GM04504 (cell line): ENCODE measurements at places on chromosomes 3 and 15.

DNA sequence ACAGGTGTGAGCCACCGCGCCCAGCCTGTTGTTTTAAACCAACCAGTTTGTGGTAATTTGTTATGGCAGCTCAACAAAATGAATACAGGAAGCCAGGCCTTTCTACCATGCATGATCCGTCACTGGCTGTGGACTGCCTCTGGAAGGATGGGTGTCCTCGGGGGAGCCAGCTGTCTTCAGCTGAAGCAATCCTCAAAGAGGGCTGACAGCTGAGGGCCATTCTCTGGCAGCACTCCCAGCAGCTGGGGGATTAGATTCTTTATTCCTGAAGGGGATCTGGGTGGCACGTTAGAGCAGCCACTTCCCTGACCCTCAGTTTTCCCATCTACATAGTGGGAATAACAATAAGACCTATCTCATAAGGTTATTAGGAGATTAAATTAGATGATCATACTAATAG lies 24.4 kb downstream of the POLR2M start:
- DNase-seq = no peak

GRCh38 chr3:138939561-138940241 lies 7.2 kb downstream of the FOXL2 start:
- DNase-seq = no peak

- no peak for DNase-seq
These were observed 58.3 kb upstream of the CSPG5 start for GRCh38 chr3:47636921-47637320.

GRCh38 chr3:140394488-140395133 lies 283.3 kb upstream of the TRIM42 start:
- DNase-seq = no peak

DNA sequence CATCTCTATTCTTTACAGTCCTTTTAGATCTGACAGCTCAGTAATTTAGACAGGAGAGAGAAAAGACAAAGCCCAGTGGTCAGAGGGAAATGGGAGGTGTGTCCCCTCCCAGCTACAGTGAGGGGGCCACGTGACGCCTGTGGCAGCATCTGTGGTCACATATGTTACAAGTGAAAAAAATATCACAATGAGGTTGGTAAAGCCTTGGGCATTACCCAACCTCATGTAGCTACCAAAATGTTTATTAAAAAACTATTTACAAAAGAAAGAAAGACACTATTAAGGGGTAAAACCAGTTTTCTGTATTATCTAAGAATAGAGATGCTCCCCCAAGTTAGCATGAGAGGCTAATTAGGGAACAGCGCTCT lies 42.9 kb upstream of the PLCL2 start:
- no peak for DNase-seq

DNA sequence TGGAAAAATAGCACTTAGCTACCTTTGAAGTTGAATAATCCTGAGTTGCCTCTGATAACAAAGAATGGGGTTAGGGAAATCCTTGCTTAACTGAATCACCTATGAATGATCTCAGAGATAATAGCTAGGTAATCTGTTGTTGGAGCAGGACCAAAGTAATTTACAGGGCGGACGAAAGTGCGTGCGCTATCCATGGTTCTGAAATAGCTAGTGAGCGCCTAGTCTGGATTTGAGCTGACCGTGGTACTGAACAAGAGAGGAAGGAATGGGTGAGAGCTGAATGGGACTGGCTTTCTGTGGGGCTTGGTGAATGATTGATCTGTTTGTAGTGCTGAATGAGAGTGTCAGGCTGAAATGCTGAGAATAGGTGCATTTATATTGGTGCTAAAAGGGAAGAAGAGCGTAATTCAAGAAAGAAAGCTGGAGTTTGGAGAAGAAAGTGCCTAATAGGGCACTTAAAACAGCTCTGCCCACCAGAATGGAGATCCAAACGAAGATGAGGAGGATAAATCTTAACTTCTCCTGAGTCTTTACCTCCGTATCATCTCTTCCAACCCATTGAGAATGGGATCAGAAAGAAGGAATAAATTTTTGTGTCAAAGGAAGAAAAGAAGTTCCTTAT lies 10.1 kb downstream of the SCN10A start:
- DNase-seq = peak; percentile 38

GRCh38 chr15:41940441-41940857 lies 31.9 kb downstream of the EHD4 start:
- DNase-seq = peak; percentile 36

- DNase-seq = no peak
These were observed 389.4 kb downstream of the DIPK2A start for GRCh38 chr3:144361002-144361401.

GRCh38 chr3:107548601-107549000 lies 25.8 kb downstream of the BBX start:
- no peak for DNase-seq

GRCh38 chr3:34183114-34183513 lies 384.7 kb downstream of the PDCD6IP start:
- no peak for DNase-seq

DNA sequence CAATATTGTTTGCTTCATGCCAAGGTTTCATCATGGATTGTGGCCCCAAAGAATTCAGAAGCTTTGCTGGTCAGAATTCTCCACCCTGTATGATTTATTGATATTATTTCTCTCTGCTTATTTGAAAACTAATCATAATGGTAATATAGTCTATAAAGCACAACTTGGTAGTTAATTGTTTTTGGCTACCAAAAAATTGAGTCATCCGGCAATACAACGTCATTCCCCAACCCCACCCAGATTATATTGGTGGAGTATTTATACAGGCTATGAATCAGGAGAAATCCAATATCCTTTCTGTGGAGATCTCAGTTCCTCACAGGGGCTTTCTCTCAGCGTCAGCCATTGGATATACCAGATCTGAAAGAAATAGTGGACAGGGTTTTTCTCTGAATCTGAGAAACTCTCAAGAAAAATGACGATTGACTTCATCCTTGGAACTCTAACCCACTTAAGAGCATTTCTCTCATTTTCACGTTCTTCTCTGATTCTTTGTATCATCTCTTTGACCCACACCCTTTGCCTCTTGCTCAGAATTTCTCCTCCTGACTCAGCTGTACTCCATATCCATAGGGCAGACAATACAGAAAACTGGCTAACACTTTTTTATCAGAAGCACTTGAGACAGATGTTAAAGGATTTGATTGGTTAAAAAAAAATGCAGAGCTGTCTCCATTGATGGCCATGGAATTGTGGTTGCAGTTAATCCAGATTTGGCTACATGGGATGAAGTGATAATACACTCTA lies 1055.8 kb upstream of the CADM2 start:
- no peak for DNase-seq

DNA sequence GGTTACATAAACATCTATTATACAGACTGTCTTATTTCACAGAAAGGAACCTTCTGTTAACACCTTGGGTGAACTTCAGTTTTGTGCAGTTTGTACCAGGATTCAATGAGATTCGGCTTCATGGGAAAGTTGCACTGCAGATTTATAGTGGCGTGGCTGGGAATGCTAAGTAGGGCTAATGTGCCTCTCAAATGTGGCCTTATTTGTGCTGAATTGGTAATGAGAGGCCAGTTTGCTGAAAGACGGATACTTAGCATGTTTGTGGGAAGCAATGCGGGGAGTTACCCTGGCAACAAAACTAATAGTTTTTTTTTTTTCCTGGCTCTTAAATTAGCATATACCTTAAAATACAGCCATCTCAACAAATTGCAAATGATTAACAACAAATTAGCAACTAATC lies 28.6 kb upstream of the CEMIP start:
- DNase-seq = no peak
